ENCODE measurements at places on chromosomes 6 and 20.
A peak's percentile ranks its signal among the peaks of the same experiment; 100 is the strongest.

DNA sequence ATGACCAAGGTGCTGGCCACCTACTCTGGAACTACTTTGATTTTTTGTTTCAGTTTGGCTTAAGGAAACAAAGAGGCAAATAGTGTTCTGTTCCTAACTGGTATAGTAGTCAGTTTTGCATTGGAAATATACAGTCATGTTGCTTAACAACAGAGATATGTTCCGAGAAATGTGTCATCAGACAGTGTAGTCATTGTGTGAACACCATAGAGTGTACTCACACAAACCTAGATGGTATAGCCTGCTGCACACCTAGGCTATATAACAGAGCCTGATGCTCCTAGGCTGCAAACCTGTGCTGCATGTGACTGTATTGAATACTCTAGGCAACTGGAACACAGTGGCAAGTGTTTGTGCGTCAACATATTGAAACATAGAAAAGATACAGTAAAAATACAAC is 80.4 kb downstream of the ARID1B start:
- peak; percentile 13 for DNase-seq

DNA sequence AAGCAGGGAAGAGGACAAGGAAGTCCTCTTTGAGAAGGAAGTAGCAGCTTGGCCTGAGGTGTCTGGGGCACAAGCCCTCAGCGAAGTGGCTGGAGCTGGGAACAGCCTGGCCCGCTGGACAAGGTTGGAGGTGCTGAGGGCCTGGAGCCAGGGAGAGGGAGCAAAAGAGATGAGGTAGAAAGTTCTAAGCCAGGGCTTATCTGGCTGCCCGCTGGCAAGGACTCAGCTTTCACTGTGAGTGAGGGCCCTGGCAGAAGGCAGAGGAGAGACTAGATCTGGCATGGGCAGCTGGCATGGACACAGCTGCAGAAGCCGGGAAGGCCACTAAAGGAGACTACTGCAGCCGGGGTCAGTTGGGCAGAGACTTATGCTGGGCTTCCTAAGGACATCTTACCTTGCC is 21.8 kb upstream of the PCMTD2 start:
- DNase-seq, result no peak

DNA sequence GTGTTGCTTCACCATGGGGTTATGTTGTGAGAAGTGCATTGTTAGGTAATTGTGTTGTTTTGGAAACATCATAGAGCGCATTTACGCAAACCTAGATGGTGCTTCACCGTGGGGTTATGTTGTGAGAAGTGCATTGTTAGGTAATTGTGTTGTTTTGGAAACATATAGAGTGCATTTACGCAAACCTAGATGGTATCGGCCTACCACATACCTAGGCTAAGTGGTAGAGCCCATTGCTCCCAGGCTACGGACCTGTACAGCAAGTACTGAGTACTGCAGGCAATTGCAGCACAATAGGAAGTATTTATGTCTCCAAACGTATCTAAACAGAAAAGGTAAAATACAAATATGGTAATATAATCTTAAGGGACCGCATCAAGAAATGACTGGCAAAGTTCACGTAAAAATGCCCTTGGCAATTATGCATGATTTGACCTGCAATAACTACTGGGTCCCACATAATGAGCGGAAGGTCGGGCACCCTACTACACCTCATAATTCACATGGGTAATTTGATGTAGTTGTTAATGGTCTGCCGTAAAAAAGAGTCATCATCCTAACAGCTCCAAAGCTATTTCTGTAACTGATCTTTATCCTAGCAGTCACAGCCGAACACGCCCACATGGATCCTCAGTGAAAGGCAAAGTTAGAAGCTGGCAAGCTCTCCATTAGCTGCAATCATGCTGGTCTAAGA is 76.0 kb downstream of the RSPH3 start:
- DNase-seq, result no peak

DNA sequence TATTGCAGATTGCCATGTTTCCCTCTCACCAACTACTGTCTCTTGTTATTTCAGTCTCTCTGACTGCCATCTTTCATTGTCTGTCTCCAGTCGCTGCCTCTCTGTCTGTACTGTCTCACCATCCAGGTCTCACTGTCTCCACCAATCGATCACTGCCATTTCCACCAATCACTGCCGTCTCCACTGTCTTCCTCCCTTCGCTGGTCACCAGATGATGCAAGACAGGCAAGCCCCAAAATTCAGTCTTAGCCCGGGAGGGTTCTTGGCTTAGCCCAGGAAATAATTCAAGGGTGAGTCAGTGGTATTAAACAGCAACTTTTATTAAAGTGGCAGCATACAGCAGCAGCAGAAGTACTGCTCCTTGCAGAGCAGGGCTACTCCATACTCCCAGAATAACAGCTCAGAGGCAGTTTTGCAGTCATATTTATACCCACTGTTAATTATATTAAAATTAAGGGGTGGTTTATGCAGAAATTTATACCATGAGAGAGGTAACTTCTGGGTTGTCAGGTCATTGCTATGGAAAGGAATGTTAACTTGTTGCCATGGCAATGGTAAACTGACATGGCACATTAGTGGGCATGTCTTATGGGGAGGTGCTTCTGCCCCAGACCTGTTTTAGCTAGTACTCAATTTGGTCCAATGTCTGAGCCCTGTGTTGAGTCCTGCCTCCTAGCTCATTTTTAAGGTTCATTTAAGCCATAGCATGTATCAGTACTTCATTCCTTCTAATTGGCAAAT is 23.0 kb upstream of the ECHDC1 start:
- DNase-seq, result no peak

DNA sequence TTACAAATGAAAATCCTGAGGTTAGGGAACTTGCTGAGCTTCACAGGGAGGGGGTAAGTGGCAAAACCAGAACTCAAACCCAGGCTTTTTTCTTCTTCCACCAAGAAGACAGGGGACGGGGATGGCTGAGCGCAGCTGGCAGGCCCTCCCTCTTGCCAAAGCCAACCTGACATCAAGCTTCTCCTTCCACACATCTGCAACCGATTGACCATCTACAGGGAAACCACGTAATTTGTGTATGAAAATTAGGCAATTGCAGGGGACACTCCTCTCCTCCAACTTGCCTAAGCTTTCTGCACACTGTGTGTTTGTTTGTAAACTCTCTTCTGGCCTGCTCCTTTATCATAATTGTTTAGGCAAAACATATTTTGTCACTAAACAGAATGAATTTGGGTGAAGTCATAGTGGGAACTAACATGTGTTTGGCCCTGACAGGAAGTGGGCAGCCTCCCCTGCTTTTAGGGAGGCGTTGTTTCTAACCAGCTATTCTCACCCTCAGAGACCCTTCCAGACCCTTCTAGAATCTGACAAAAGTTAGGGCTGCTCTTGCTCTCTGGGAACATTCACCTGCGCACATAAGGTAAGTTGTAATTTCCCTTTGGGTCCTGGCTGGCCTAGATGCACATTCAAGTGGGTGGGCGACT is 18.9 kb downstream of the ZNF831 start:
- no peak for DNase-seq

GRCh38 chr20:51500311-51500710 is 42.2 kb downstream of the NFATC2 start:
- DNase-seq, result peak; percentile 63

GRCh38 chr6:35809809-35810208 is 4.7 kb downstream of the LHFPL5 start:
- DNase-seq, result no peak

- no peak for DNase-seq
Observed at GRCh38 chr6:72856801-72857200, 234.9 kb downstream of the KCNQ5 start.

DNA sequence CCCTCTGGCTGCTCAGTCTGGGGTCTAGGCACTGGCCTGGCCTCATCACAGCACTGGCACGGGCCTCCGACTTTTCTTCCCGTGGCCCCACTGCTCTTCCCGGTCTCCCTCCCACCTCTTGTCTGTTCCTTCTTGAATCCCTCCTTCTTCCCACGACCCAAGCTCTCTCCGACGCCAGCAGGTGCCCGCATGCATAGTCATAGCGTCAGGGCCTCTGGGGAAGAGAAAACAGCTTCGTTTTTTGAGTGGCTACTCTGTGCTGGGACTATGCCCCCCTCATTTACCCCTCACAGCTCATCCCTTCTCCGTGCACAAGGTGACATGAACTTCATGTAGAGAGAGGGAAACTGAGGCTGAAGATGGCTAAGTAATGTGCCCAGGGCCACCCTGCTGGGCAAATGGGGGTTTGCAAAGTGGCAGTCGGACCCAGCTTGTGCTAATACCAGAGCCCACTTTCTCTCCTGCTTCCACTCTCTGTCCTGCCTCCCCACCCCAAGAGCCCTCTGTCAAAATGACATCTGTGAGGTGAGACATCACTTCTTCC is 59.2 kb downstream of the SYNJ2 start:
- no peak for DNase-seq

DNA sequence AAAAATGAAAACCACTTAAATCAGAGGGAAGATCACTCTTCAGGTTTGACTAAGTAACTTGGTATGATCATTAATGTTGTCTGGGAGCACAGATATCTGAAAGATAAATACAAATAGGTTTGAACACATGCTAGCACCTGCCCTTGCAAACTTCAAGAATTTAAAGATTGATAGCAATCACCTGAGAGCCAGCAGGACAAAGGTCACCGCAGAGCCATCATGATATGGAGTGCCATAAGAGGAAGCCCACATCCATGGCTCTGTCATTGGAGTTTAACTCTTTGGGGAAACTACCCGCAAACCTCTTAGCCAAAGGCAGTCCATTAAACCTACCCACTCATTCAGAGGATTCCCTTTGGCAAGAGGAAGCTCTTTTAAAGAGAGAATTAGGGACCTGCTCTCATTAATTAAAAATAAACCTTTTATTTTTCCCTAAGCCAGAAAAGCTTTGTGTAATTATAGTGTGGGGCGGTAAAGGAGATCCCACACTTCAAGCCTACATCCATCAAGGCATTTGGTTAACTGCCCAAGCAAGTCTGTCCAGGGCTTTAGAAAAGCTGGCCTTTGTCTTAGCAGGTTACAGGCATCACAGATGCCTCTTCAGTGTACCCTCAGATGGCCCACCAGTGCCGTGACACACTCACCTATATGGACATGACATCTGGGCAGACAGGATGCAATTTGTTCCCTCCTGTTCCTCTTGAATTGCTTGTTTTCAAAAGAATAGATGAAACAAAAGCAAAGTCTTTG is 73.0 kb downstream of the SASH1 start:
- DNase-seq, result no peak

GRCh38 chr6:30836957-30837356 is 47.4 kb upstream of the DDR1 start:
- DNase-seq, result no peak

- no peak for DNase-seq
Observed at GRCh38 chr6:33198853-33199436, 1.5 kb downstream of the RXRB start.

GRCh38 chr20:38208088-38208487 is 43.0 kb upstream of the TGM2 start:
- DNase-seq, result no peak

DNA sequence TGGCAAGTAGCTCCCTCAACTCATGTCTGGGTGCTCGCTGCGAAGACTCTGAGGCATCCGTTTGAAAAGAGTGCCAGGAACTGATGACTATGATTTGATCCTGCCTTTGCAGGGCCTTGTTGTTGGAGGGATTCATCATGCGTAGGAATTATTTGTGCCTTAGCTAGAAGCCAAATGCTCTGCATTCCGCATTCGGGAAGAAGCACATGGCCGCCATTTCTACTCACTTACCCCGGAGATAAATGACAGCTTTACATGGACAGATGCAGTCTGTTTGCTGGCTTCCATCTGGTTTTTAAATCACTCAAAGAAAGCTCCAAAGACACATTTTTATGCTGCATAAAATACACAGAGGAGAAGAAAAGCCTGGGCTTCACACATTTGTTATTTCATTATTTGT is 363.3 kb upstream of the CDH4 start:
- no peak for DNase-seq

DNA sequence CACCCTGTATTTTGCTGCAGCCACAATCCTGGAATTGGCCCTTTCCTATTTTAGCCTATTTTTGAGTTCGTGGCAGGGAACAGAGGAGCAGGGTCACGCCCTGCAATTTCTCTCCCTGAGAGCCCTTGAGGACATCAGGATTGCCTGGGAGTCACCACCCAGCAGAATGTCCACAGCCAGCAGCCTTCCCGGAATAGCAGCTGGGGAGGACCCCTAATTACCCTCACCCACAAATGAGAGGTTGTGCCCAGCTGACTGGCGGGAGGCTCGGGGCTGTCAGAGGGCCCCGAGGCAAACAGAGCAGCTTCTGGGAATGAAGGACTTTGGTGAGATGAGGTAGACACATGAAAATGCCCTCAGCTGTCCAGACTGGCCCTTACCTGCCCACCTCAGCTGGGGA is 165.1 kb downstream of the PREX1 start:
- no peak for DNase-seq

GRCh38 chr20:63394069-63394919 is 33.1 kb upstream of the CHRNA4 start:
- no peak for DNase-seq

- no peak for DNase-seq
Observed at GRCh38 chr20:25421102-25421501, 13.6 kb downstream of the GINS1 start.

- no peak for DNase-seq
Observed at GRCh38 chr6:20969551-20969950, 435.3 kb downstream of the CDKAL1 start.

DNA sequence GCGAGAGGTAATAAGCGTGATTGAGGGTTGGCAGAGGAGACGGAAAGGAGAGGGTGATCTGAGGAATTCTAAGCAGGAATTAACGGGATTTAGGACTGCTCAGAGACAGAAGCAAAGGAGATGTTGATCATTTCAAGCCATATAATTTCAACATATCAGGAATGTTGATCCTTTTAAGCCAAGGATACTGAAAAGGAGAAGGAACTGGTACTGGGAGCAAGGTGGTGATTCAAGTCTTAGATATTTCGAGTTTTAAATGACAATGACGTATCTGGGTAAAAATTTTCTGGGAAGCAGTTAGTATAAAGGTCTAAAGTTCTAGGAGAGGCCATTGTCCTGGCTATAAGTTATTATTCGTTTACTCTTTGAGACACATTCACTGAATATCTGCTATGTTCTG is 91.3 kb upstream of the OGFRL1 start:
- DNase-seq, result no peak

GRCh38 chr6:107337191-107337741 is 122.1 kb downstream of the PDSS2 start:
- DNase-seq, result no peak

DNA sequence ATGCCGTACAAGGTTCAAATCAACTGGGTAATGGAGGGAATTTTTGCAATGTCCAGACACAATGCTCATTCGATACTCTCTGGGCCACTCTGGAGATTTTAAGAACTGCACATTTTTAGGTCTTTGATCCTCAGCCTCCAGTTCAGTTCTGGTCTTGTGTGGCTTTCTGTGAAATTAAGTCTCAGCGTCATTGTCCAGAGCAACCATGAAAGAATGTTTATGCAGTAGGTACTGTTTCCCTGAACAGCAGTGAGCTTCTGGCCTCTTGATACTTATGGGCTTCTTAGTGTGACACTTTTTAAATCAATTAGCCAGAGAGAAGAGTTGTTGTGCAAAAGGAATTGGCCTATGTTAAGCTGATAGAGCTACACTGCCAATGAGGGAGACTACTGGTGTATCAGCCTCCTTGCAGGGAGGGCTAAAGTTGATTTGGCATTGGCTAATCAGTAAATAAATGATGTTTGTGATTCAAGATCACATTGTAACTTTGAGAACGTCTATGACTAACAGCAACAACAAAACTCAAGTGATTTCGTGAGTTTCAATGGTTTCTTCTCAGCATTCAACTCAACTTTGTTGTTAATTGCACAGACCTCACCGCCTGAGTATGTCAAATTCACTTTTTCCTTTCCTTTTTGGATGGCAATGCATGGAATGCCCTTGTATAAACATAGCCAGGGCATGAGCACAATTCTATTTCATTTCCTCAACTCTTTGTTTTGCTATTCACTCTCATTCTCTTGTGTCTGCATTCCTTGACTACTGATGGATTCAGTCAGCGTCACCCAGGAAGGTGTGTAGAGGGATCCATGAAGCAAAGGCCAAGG is 85.1 kb downstream of the GJA1 start:
- DNase-seq, result no peak
